ENCODE measurements at places on chromosomes 12 and 14. TPM values are rescaled to one million over a fixed set of nuclear protein-coding genes. Genes with fewer than 3 reads are reported as not detected.

ISCA2 gene
- 19.3 TPM for total RNA-seq

FGD6 gene
- total RNA-seq = 22.2 TPM

OR10G3 gene
- not detected for total RNA-seq

DNA sequence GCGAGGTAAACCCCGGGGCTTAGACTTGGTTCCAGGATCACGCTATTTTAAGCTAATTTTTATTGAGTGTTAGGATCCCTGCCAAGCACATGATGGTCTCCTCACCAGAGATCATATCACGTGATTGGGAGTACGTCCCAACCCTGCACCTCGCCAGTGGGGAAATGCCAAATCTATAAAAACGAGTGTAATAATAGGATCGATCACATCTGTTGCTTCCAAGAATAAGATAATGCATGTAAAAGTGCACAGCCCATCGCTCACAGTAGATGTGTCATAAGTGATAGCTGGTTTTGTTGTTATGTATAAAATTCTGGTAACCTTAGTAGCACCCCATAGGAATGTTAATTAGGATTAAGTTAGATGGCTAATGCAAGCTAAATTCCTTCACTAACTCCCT is 581.0 kb upstream of the TMEM132C start:
- no peak for DNase-seq

GRCh38 chr12:32076941-32077340 is 29.7 kb upstream of the BICD1 start:
- DNase-seq = no peak

Measured in sciatic nerve (tissue), 2 donors.